ENCODE measurements at places on chromosomes 1 and 21.

GRCh38 chr1:230641346-230641745 lies 935 bp upstream of the COG2 start:
- DNase-seq = no peak

GRCh38 chr1:12477936-12478611 lies 139.9 kb downstream of the DHRS3 start:
- no peak for DNase-seq

GRCh38 chr1:199302554-199302953 lies 663.7 kb downstream of the PTPRC start:
- DNase-seq = no peak

GRCh38 chr1:163227126-163227525 lies 24.4 kb upstream of the RGS5 start:
- DNase-seq = no peak

DNA sequence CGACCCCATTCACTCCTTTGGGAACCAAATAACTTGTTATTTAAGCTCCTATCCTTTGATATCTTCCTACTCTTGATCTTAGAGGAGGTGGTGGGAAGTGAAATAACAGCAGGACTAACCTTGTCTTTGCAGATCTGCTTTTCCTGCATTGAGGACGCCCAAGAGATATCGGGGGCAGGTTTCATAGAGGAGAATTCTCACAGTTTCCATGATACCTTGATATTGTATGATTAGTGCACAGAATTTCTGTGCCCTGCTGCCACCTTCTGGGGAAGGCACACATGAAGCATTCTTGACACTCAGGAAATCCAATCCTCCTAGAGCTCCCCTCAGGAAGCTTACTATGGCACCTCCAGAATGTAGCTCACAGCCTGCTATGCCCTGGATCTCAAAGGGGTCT lies 1.6 kb downstream of the CD1B start:
- no peak for DNase-seq

GRCh38 chr1:212234431-212235395 lies 50.5 kb upstream of the PPP2R5A start:
- DNase-seq = no peak

GRCh38 chr1:110877776-110878175 lies 4.8 kb downstream of the CD53 start:
- no peak for DNase-seq

- no peak for DNase-seq
Observed at GRCh38 chr1:97588772-97589171, 332.1 kb downstream of the DPYD start.

- DNase-seq = no peak
Observed at GRCh38 chr1:41479000-41479807, 5.3 kb downstream of the EDN2 start.

DNA sequence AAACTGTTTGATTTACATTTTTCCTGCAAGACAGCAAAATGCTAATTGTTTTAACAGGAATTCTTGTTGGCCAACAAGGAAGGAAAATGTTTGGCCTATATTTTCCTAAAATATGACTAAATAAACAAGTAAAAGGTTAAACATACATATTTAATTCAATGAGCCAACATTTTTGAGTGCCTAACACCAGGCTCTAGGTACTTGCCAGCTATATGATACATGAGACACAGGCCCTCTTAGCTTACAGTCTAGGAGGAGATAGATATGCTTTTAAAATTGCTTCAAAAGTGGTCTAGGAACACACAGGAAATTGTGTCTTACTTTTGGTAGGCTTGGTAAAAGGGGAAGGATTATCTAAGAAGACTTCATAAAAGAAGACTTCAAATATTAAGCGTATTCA lies 50.9 kb downstream of the PIGK start:
- DNase-seq = no peak

DNA sequence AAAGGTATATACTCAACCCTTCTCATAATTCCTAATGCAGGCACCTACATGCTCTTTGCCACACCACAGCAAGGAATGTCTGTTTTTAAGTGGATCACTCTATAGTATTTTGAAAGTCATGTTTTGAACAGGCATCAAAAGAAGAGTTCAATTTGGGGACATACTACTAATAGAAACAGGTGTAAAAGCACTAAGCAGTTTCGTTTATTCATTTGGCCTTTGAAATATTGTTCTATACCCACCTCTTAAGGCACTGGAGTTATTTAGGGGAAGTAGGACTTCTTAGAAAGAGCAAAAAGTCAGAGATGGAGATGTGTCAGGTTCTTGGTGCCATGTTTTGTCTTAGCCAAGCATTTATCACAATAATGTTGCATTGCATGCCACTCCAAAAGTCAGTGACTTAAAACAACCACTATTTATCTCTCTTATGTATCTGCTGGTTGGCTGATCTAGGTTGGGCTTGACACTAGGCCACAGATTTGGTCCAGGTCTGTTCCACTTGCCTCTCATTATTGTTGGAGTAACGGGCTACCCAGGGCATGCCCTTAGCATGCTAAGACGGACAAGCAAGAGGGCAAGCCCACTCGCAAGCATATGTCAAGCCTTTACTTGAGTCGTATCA lies 107.5 kb downstream of the RGL1 start:
- DNase-seq = no peak

GRCh38 chr1:221670081-221670480 lies 71.8 kb downstream of the DUSP10 start:
- DNase-seq = no peak

- no peak for DNase-seq
Observed at GRCh38 chr1:22553991-22554522, 9.2 kb upstream of the EPHA8 start.

DNA sequence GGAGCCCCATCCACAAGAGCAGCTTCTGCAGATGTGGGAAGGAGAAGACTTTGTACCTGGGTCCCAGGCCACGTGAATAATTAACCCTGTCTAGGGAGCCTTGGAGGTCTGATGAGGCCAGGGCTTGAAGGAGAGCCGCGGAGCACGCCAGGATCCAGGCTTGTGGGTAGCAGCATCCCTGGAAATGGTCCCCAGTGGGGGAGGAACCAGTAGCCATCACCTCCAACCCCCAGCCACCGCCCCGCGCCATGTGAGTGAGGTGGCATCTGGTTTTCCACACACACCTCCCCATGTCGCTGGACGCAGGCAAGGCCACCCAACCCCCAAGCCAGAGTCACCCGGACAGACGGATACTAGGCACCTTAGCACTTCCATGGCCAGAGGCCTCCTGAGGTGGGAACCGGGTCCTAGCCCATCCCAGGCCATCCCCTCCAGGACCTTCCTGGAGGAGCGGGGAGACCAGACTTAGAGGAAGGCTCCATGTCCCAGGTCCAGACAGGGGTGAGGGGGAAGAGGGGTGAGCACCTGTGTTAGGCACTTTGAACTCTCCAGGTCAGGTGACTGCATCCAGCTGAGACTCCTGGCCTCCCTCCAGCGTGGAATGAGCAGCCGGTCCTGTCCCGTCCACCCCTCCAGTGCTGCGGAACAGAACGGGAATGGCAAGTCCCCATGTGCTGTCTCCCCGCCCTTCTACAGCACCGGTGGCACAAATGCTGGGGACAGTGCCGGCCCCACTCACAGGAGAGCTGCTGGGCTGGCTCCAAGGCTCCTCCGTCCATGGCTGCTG lies 53.2 kb downstream of the RIPK4 start:
- DNase-seq = no peak

DNA sequence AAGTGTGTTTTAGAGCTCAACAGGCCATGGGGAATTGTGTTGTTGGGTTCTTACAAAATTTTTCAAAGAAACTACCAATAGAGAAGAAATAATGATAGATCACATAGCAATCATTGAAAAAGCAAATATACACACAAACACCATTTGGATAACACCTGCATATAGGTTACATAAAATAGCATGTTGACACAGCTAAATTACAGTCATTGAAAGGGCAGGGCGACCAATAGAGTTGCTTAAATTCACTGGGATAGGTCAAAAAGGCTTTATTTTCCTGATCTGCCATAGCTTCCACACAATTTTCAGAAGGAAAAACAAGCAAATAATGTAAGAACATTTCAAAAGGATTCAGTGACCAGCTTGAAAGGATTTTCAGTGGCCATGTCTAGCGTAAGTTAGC lies 57.9 kb upstream of the FGGY start:
- DNase-seq = no peak

GRCh38 chr1:10339815-10340214 lies 59.0 kb upstream of the PGD start:
- DNase-seq = no peak

DNA sequence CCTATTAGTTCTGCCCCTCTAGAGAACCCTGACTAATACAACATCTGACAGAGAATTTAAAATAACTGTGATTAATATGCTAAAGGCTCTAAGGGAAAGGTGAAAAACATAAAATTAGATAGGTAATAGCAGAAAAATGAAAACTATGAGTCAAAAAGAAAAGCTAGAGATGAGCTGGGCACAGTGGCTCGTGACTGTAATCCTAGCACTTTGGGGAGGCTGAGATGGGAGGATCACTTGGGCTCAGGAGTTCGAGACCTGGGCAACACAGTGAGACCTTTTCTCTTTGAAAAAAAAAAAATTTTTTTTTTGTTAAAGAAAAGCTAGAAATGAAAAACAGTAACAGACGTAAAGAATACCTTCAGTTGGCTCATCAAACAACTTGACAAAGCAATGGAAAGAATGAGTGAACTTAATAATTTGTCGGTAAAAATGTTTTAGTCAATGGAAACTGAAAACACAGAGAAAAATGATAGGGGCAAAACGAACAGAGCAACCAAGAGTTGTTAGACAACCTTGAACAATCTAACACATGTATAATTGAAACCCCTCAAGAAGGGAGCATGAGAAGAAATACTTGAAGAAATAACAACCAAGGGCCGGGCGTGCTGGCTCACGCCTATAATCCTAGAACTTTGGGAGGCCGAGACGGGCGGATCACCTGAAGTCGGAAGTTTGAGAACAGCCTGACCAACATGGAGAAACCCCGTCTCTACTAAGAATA lies 132.9 kb upstream of the GFI1 start:
- DNase-seq = no peak

DNA sequence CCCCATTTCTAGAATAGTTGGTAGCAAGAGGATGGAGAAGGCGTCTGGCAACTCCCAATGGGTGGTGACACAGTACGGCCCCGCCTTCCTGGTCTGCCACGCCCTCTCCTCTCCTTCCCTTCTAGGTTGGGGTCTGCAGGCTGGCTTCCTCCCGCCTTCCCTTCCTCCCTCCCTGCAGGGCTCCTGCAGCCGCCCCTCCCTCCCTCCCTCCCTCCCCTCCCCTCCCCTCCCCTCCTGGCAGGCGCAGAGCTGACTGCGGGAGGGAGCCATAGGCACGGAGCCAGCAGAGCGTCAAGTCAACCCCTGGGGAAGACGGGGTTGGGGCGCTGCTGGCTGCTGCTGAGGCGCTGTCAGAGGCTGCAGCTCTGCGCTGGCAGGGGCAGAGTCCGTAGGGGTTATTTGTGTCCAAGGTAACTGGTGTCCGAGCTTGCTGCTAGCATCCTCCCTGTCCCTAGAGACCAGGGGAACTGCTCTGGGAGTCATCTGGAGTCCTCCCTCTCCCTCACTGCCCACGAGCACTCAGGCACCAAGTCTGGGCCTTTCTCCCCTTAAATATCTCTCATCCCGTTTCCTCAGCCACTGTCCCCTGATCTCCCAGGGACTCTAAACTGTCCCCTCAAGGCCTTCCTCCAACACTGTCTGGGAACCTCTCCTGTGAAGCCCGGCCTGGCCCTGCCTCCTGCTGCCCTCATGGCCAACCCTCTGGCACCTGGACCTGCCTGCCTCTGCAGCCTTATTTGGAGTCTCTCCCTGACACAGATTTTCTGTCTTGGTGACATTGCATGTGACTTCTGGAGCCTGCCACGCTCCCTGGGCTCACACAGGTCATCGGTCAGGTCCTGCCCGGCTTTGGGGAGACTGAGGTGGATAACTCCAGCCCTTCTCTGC lies 57.4 kb upstream of the ACOT11 start:
- DNase-seq = no peak

GRCh38 chr1:192527950-192528349 lies 47.6 kb upstream of the RGS1 start:
- no peak for DNase-seq

DNA sequence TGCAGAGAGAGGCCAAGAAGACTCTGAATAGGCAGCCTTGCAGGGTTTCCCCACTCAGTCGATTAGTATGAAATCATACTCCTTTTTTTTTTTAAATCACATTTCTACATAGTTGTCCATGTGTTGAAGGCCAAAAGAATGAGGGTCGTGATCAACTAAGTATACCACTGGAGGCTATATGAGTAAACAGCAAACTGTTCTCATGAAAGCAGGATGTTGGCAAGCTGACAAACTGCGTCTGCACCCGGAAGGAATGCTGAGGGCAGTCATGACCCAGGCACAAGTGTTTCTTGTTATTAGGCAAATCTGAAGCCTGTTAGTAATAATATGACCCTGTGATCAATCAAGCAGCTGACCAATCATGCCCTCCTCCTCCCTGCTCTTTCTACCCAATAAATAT lies 213.2 kb downstream of the USH2A start:
- no peak for DNase-seq

- no peak for DNase-seq
Observed at GRCh38 chr1:172343240-172344160, 77.0 kb upstream of the C1orf105 start.

DNA sequence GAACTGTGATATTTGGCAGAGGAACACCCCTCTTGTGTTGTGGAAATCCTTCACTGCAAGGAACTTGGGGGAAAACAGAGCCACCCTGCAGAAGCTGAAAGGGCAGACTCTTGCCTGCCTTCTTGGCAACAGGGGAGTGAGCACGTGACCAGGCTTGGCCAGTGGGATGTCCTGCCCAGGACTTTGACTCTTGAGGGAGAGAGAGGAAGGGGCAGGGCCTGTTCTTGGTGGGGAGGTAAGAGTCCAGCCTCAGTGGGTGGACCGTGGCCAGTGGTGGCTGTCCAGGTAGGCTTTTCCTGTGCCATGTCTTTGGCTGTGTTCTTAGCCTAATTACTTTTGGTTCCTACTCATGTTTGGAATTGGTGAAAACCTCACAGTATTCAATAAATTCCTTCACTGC lies 8.6 kb upstream of the AK2 start:
- DNase-seq = no peak

All from activated T-cell treated with anti-CD3 and anti-CD28 coated beads for 1 hour (primary cell).